ENCODE measurements at places on chromosomes 2 and 18.

- no peak for DNase-seq
Measured at GRCh38 chr2:138600732-138601457, 99.3 kb downstream of the SPOPL start.

DNA sequence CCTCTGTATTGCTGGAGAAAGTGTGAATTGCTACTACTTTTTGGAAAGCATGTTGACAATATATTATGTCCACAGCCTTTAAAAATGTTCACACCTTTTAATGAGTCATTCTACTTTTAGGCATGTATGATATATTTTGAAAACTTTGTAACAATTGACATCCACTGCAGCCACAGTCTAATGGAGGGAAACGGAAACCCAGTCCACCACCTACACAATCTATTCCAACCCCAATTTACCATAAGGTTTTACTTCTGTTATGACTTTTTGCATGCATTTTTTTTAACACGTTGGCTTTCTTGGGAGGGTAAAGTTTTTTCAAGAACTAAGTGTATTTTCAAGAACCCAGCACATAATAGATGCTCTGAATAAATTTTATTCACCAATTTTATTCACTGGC is 38.5 kb upstream of the ATP8B1 start:
- no peak for DNase-seq

GRCh38 chr18:3923750-3924149 is 473.8 kb downstream of the TGIF1 start:
- DNase-seq: no peak

DNA sequence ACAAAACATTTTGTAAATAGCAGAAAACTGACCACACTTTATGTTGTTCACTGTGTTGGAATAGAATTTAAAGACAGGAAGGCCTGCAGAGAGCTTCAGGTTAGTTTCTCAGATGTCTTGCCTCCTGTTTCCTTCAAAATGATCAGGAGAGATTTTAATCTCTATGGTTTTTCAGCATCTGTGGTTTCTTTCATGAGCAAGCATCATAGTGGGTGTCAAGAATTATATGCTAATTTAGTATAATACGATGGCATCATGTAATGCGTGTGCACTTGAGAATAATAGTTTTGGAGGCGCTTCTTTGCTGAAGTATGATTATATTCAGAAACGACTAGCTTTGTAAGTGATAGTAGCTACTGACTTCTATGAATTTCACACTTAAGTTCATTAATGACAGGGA is 149.9 kb downstream of the PLCL1 start:
- DNase-seq: peak; percentile 47

GRCh38 chr2:71778936-71779773 is 325.8 kb downstream of the DYSF start:
- no peak for DNase-seq

- DNase-seq: no peak
Measured at GRCh38 chr18:4391859-4392258, 63.2 kb downstream of the DLGAP1 start.

DNA sequence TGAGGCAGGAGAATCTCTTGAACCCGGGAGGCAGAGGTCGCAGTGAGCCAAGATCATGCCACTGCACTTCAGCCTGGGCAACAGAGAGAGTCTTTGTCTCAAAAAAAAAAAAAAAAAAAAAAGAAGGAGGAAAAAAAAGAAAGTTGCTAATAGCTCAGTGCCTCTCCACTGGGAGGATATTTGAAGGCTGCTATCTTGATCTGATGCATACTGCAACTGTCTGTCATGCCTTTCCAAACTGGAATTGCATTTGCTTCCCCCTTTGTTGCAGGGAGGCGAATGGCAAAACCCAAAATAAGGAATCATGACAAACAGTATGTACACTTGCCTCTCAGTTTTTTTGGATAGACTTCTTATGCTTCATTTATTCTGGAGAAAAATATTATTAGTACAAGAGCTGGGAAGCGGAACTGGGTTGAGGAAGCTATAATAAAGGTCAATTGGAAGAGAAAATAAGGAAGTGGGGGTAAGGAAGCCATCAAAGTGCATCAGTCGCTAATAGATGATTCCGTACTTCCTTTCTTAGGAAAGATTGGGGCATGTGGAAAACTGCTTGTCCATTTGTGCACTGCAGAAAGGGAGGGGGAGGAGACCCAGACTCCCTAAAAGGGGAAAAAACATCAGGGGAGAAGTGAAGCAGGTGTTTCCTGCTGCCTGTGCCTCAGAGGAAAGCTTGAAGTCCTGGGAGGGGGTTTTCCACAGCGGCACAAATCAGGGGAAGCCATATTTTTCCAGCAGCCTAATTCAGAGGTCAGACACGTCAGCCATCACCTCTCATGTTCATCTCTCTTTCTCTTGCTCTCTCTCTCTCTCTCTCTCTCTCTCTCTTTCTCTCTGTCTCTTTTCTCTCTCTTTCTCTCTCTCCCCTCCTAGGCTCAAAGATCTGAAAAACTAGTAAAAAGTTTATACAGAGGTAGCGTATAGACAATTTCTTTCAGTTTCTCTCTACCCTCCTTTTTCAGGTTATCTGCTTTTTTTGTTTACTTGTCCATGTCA is 301.4 kb upstream of the TNP1 start:
- no peak for DNase-seq

DNA sequence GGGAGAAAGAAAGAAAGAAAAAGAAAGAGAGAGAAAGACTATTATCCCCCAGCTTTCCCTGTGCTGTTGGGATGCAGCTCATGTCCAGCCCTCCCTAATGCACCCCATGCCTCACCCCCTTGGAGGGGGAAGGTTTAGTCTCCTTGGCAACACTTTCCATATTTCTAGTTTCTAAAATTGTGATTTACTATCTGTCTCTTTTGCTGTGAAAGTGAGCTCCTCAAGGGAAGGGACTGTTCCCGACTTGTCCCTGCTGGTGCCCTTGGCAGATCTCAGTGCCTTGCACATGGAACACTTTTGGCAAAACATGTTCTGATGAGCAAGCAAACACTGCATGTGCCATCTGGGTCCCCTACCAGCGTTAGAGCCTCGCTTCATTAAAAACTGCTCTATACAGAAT is 11.7 kb upstream of the NAPG start:
- no peak for DNase-seq

DNA sequence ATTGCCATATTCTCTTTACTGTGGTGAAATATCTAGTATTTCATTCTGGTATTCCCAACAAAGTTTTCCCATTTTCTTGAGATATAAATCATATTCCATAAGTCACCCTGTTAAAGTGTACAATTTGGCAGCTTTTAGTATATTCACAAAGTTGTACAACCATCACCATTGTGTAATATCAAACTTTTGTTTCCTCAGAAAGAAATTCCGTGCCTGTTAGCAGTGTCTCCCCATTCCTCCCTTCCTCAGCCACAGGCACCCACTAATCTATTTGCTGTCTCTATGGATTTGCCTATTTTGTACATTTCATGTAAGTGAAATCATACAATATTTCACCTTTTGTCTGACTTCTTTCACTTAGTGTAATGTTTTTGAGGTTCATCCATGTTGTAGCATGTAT is 19.7 kb downstream of the NCOA1 start:
- no peak for DNase-seq

GRCh38 chr2:217309056-217309455 is 449.2 kb upstream of the TNP1 start:
- DNase-seq: no peak

DNA sequence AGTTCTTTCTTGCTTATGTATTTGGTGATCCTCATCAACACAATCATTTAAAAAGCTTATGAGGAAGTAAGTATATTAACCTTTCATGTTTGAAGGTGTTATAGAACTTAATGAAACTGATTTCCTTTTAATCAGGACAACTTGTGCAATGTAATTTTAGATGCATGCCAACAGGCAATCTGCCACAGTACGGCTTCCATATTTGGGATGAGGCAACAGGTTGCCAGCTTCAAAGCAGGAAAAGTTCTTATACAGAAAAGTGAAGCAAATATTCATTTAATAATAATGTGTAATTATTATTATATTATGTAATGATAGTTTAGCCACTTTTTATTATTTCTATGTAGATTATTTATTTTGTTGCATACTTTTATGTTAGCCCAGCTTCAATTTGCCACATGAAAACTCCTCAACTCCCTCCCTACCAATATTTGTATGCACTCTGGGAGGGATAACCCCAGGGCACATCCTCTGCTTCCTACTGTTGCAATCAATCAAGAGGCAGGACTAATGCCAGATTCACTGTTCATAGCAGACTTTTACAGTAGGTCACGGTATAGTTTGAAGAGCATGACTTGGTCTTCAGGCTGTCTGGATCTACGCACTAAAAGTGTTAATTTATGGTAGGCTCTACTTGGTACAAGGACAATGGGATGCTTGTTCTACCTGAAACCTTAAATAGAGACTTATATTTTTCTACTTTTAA is 277.2 kb downstream of the AGPS start:
- no peak for DNase-seq

- no peak for DNase-seq
Measured at GRCh38 chr2:235496239-235496621, 2.4 kb downstream of the AGAP1 start.

DNA sequence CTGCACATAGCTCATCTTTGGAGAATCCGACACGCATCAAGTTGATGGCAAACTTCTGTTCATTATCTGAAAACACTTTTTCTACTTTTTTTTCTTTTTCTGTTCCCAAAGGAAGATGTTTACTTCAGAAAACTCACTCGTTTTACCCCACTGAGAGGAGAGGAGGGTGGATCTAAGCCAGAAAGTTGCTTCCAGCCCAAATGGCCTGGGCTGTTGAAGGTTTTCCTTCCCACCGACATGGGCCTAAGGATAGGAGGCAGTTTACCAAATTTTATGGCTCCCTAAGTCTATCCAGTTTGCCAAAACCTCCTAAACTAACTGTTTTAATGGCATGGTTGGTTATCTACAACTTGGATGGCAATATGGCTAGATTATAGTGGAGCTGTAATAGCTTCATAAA is 70.4 kb downstream of the DDX1 start:
- no peak for DNase-seq

- no peak for DNase-seq
Measured at GRCh38 chr2:121018136-121019061, 266.6 kb downstream of the TFCP2L1 start.

DNA sequence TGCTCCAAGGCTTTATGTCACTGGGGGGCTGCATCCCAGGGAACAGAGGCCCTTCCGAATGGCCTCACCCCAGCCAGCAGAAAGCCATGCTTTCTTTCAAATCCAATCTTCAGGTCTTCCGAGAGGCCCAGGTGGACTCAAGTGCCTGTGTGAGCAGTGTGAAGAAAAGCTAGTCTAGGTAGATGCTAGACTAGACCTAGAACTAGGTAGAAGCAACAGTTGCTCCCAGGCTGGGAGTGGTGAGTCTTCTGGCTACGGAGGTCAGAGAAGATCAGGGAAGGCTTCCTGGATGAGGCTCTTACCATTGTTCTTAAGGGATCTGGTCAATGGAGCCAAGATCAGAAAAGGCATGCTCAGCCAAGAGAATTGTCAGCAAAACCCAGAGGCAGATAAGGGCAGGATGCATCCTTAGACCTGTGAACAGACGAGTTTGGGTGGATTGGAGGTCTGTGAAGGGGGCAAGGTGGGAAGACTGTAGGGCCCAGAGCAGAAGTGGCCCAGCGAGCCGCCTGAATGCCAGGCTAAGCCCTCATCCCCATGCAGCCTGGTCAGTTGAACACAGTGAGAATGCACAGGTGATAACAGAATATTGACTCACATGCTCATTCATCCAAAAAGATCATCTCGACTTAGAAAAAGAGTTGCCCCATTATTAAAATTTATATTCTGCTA is 110.8 kb downstream of the SMAD7 start:
- DNase-seq: no peak

DNA sequence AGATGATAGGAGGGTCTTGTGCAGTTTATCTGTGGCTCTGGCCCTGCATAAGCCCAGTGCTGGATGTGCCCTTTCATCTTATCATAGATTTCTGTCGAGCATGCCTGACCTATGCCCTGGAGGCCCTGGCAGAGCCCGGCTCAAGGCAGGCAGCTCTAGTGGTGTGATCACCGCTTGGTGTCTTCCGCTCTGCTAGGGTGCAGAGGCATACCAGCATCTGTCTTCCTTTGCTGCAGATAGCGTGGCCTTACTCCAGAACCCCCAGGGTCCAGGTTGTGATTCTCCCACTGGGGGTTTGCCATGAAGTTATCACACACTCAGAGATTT is 13.7 kb upstream of the TRAF3IP1 start:
- DNase-seq: no peak
